ENCODE measurements at places on chromosomes 16 and 17.

DNA sequence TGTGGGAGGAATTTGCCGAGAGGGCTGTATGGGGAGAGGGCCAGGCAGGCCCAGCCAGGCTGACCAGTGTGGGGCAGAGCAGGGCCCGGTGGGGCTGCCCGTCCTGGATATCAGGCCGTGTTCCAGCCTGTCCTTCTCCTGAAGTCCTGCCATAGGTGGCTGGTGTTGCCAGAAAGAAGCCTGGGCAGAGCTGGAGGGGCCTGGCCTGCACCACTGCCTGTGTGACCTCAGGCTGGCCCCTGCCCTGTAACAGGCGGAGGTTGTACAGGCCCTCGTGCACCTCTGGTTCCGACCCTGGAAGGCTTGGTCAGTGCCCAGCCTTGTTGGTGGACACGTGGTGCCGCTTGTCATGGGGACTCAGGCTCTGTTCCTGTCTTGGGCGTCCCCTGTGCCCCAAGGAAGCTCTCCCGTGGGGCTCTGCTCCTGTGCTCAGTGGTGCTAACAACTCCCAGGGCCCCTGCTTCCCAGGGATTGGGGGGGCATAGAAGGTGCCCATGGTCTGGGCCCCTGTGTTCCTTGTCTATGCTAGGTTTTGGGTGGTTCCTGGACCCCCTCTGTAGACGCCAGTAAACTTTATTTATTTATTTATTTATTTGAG, 33.3 kb downstream of the ADCY7 start:
- DNase-seq: no peak
- no peak overlapping the region for H3K4me3 ChIP-seq
- no peaks in the 10 kb centered on the region for H3K36me3 ChIP-seq
- no peaks in the 10 kb centered on the region for H3K27me3 ChIP-seq
- peaks cover 14% of the 10 kb centered on the region for H3K4me1 ChIP-seq

- H3K27ac ChIP-seq: no peak overlapping the region
- no peaks in the 10 kb centered on the region for H3K27me3 ChIP-seq
- DNase-seq: no peak
- no peak overlapping the region for H3K4me3 ChIP-seq
- no peaks in the 10 kb centered on the region for H3K4me1 ChIP-seq
Observed at GRCh38 chr17:19610311-19610710, 38.2 kb upstream of the ALDH3A2 start.

DNA sequence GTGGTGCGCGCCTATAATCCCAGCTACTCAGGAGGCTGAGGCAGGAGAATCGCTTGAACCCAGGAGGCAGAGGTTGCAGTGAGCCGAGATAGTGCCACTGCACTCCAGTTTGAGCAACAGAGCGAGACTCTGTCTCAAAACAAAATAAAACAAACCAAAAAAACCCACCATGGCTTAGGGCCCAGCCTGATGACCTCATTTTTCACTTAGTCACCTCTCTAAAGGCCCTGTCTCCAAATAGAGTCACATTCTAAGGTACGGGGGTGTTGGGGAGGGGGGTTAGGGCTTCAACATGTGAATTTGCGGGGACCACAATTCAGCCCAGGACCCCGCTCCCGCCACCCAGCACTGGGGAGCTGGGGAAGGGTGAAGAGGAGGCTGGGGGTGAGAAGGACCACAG, 1.4 kb upstream of the STH start:
- no peaks in the 10 kb centered on the region for H3K36me3 ChIP-seq
- H3K4me3 ChIP-seq: no peak overlapping the region
- DNase-seq: no peak
- H3K27ac ChIP-seq: no peak overlapping the region
- no peaks in the 10 kb centered on the region for H3K27me3 ChIP-seq

DNA sequence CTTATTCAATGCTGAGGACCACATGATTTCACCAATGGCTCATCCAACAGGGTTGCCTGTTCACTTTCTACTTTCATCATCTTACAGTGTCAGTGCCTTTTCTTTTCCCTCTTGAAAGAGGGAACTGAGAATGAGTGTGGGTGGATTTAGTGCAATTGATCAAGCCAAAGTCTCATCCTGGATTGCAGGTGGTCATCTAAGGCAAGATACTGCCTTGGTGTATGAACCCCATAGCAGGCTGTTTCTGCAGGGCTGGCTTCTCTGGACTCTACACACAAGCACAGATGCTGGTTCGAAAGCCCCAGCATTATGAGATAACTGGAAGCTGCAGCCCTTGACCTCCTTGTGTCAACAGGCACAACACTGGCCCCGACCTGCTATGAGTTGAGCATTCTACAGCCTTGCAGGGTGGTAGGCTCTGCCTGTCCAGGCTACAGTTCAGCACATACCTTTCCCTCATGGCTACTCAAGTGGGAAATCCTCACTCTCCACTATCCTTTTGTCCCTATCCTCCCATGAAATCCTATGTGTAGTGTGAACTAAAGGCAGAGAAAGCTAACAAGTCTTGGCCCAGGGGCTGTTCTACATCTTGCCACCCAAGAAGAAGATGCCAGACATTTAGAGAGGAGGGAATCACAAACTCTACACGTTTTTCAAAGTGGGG, 358.7 kb downstream of the SLC39A11 start:
- no peak for DNase-seq
- no peak overlapping the region for H3K4me3 ChIP-seq
- peaks cover 11% of the 10 kb centered on the region for H3K4me1 ChIP-seq
- H3K36me3 ChIP-seq: peaks cover 9% of the 10 kb centered on the region
- H3K27me3 ChIP-seq: no peaks in the 10 kb centered on the region
